A673 (cell line): ENCODE measurements at places on chromosomes 7 and 10.

GRCh38 chr7:133359449-133359848 lies 106.6 kb downstream of the EXOC4 start:
- DNase-seq = no peak

DNA sequence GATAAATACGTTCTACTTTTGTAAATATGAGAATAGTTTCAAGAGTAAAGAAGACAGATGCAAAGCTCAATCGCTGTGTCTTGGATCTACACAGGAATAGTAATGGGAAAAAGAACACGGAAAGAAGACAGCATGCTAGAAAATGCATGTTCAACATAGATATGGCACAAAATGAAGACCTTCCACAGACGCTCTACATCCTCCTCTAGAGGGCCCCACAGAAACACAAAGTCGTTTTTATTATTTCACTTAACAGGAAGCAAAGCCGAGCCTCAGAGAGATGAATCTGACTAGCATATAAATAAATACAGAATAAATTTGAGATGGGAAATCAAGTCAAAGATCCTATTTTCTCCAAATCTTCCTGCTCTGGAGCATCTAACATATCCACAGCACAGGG lies 292.6 kb downstream of the PARD3 start:
- DNase-seq = peak; percentile 79

- peak; percentile 61 for DNase-seq
Measured at GRCh38 chr7:2157473-2158279, 75.1 kb downstream of the MAD1L1 start.

GRCh38 chr10:124993345-124993708 lies 51.4 kb downstream of the ZRANB1 start:
- DNase-seq = no peak

DNA sequence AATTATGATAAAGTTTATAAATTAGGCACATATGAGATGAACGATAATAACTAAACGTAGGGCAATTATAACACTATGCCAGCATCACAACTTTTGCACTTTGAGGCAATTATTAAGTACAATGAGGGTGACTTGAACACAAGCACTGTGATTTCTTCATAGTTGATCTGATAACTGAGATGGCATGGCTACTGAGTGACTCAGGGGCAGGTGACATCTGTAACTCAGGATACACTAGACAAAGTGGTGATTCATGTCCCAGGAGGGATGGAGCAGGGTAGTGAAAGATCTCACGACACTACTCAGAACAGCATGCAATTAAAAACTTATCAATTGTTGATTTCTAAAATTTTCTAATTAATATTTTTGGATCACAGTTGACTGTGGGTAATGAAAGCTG lies 98.3 kb upstream of the ARHGAP21 start:
- no peak for DNase-seq

GRCh38 chr7:122849957-122850328 lies 36.3 kb downstream of the CADPS2 start:
- DNase-seq = no peak

DNA sequence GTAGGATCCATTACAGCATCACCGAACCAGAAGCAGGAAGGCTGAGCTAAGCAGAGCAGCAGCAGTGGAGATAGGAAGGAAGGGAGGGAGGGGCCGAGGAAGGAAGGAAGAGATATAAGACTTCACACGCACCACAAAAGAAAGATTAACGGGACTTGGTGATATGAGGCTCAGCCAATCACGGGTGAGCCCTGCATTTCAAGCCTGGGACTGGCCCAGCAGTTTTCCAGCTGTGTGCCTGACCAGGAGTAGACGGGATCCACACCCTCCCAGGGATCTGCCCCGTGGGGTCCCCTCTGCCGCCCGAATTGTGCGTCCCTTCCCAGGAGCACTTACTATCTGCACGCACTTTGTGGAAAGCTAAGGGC lies 16.2 kb downstream of the ATG9B start:
- DNase-seq = peak; percentile 57

GRCh38 chr7:129875745-129876411 lies 76.9 kb downstream of the UBE2H start:
- DNase-seq = no peak

DNA sequence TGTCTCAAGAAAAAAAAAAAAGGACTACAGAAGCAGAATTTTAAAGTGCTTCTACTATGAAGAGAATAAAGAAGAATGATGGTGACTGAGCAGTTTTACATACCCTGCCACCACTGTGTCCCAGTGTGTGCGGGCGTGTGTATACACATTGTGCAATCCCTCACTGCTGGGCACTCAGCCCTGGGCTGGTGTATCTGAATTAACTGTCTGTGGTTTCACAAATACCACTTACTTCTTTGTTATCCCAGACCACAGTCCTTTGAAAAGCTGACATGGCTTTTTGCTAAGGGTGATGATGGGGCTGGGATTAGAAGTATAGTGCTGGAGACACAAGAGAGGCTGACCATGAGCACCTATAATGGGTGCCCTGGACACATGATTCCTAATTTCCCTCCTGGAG lies 21.1 kb upstream of the TRPV6 start:
- no peak for DNase-seq

GRCh38 chr10:74179111-74179710 lies 28.2 kb downstream of the ADK start:
- no peak for DNase-seq

DNA sequence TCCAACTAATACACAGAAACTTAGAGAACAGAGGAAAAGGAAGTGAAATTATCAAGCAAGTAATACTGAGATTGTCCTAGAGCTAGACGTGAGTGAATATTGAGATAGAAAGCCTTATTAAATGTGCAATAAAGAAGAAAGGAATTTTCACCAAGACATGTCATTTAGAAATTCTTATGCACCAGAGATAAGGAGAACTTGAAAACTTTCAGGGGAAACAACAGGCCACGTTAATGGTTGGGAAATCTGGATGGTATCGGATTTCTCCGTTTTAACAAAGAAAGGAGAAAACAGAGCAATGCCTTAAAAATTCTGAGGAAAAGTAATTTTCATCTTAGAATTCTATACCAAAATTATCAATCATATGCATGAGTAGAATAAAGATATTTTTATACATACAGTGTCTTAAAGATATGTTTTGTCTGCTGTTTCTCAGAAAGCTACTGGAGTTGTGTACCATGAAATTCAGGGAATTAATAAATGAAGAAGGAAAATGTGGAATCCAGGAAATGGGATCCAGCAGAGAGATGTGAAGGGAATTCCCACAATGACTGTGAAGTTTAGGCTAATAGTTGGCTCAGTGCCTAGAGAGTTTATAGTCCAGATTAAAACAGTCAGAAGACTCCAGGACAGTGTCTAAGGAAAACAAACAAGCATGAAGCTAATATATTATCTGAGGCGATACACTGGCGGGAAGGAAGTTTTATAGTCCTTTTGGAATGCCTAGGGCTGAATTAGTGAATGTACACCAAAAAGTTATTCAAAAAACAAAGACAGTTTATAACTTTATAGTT lies 159.5 kb downstream of the PPP1R9A start:
- DNase-seq = peak; percentile 77

GRCh38 chr10:67331121-67331910 lies 364.7 kb downstream of the CTNNA3 start:
- DNase-seq = no peak

DNA sequence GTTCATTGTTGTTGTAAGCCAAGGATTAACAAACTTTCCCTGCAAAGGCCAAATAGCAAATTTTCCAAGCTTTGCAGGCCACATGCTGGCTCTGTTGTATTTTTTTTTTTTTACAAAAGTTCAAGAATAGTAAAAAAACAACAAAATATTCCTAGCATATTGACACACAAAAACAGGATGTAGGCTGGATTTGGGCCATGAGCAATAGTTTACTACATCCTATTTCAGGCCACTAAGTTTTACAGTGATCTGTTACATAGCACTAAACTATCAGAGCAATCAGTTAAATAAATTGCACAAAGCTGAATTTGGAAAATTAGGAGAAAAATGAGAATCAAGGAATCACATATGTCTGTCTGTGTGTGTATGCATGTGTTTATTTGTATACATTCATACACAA lies 491.8 kb upstream of the GHITM start:
- DNase-seq = no peak

DNA sequence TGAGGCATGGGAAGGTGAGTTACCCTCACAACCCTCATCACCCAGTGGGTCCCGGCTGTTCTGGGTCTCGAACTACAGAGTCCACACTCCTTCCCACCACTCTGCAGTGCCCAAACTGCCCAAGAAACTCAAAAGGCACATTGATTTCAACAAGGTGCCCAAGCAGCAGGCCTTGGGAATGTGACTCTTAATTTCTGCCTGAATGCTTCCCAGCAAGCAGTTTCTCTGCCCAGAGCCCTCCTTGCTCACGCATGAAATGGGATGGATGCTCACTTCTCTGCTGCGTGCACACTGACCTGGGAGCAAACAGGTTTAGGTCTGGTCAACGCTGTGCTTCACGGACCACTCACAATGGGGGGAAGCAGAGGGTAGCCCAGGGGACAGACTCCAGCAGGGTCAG lies 77.9 kb downstream of the GRB10 start:
- no peak for DNase-seq

- no peak for DNase-seq
Measured at GRCh38 chr10:83862723-83863122, 276.6 kb upstream of the GHITM start.

DNA sequence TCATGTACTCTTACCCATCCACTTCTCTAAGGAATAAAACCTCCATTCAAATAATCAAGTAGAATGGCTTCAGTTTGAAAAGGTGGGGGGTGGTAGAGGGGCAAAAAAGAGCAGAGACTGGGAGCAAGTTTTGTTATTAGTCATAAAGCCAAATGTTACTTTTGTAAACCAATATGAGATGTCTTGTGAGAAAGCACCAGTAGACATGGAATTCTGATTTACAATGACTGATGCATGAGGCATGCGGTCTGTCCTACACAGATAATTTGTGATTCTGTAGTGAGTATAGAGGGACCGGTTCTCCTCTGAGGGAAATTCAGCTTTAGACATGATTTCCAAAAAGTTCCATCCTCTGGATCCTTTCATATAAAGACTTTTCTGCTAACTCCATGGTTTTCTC lies 12.9 kb upstream of the ABCA13 start:
- no peak for DNase-seq

DNA sequence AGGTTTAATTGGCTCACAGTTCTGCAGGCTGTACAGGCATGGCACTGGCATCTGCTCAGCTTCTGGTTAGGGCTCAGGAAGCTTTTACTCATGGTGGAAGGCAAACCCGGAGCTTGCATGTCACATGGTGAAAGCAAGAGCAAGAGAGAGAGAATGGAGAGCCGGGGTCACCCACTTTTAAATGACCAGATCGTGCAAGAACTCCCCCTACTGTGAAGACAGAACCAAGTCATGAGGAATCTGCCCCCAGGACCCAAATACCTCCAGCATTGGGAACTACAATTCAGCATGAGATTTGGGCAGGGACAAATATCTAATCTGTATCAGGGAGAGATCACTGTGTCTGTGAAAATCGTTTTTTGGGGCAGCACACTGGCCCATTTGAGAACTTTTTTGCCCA lies 110.0 kb upstream of the MYO3A start:
- no peak for DNase-seq

DNA sequence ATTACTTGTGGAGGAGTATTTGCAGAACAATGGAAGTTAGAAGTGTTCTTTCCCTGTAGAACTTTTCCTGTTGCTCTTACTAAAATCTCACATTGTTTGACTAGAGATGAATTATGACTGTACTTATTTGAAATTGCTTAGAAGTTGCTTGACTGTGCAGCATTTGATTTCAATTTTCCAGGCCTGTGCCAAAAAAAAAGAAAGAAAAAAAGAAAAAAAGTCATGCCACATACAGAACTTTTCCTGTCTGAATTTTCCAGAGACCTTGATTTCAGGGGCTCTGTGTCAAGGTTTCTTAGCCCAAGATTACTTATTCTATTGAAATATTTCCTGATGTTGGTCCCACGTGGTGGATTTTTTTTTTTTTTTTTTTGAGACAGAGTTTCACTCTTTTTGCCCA lies 3.5 kb upstream of the FAM171A1 start:
- no peak for DNase-seq

- no peak for DNase-seq
Measured at GRCh38 chr10:20962165-20962564, 65.1 kb upstream of the NEBL start.

GRCh38 chr10:31030800-31031199 lies 865 bp downstream of the ZNF438 start:
- DNase-seq = no peak

DNA sequence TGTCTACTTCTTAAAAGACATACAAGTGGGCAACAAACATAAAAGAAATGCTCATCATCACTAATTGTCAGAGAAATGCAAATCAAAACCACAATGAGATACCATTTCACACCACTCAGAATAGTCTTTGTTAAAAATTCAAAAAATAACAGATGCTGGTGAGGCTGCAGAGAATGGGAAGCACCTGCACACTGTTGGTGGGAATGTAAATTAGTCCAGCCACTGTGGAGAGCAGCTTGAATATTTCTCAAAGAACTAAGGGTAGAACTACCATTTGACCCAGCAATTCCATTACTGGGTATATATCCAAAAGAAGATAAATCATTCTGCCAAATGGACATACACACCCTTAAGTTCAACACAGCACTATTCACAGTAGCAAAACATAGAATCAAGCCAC lies 61.8 kb upstream of the STEAP1 start:
- no peak for DNase-seq

DNA sequence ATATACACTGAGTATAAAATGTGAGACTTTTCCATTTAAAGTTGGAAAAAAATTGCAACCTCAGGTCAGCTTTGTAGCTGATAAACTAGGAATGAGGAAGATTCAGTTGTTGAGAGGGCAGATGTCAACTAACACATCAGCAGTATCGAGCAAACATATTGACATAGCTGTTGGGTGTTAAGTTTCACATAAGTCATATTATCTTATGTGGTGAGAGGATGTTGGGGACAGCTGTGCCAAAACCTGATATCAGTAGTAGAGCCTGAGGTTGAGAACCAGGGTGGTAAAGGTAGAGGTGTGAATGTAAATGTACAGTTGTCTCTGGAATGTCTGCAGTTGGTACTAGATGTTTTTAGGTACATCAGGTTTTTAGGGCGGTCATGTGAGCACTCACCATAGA lies 5.0 kb downstream of the ZRANB1 start:
- no peak for DNase-seq

DNA sequence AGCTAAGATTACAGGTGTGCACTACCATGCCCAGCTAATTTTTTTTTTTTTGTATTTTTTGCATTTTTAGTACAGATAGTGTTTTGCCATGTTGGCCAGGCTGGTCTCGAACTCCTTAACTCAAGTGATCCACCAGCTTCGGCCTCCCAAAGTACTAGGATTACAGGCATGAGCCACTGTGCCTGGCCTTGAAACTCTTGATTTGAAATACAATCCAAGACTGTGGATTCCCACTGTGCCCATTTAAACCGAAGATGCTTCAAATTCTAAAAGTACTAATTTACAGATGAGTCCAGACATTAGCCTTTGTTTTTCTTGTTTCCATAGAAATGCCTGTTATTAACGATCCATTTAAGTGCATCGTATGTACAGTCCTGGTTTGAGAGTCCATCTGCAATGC lies 130.9 kb downstream of the CACNA2D1 start:
- no peak for DNase-seq

DNA sequence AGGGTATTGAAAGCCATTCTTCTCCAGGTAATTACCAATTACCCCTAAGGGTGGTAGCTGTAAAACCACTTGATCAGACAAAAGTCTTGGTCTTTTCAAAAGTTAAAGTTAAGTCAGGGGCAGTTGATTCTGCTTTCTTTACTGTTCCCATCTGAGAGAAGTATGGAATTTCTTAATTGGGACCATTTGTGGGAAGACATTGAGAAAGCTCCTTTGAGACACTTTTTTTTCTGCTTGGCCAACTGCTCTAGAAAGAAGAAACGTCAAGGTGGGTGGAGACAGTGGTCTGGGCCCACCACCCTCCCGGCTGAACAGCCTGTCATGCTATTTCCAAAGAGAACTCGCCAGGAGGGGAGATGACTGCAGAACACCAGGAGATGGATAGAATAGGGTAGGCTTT lies 45.3 kb downstream of the WNT2 start:
- no peak for DNase-seq
